Ovary (tissue), 10 donors: ENCODE measurements at places on chromosomes 4 and X. TPM values are rescaled to one million over a fixed set of nuclear protein-coding genes. Genes with fewer than 3 reads are reported as not detected.

DNA sequence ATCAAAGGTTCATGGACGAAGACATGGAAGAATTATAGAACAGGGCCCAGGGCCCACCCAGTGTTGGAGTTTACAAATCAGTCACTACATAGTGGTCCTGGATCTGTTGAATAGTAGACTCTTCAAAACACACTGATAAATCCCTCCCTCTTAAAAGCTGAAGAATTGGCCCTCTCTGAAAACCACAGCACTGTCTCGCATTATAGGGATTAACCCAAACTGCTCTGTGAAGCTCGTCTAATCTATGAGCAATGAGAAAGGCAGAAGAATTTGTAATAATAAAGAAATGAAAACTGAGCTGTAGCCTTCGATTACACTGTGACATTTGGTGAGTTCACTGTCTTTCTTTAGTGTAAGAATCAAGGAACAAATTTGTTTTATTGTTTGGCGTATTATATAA is 92.5 kb upstream of the ZFP42 start:
- H3K27me3 ChIP-seq: no peaks in the 10 kb centered on the region
- no peaks in the 10 kb centered on the region for H3K36me3 ChIP-seq
- H3K4me1 ChIP-seq: peaks cover 2% of the 10 kb centered on the region
- H3K4me3 ChIP-seq: no peak overlapping the region
- no peak overlapping the region for H3K27ac ChIP-seq

GYPA gene
- not detected for polyA plus RNA-seq

AR gene
- polyA plus RNA-seq: 7.5 TPM

DNA sequence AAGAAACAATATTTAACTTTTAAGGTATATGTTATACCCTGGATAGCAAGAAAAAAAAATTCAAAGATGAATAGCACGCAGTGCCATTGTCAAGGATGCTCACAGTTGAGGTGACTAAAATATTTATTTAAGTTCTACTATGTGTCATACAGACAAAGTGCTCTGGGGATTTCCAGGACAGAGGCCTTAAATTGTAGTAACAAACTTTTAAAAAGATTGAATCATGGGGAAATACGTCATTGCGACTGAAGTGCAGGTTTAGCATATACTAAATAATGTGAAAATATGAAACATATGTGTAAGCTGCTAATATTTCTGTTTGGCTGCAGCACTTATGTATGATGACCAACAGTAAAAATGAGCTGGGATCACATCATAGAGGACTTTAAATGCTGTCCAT is 748.0 kb upstream of the PCDH7 start:
- H3K4me3 ChIP-seq: no peak overlapping the region
- H3K27ac ChIP-seq: no peak overlapping the region
- DNase-seq: no peak
- no peaks in the 10 kb centered on the region for H3K36me3 ChIP-seq
- no peaks in the 10 kb centered on the region for H3K4me1 ChIP-seq
